HFFc6 (cell line): ENCODE measurements at places on chromosomes 6 and 20. TPM values are rescaled to one million over a fixed set of nuclear protein-coding genes. Genes with fewer than 3 reads are reported as not detected.

DNA sequence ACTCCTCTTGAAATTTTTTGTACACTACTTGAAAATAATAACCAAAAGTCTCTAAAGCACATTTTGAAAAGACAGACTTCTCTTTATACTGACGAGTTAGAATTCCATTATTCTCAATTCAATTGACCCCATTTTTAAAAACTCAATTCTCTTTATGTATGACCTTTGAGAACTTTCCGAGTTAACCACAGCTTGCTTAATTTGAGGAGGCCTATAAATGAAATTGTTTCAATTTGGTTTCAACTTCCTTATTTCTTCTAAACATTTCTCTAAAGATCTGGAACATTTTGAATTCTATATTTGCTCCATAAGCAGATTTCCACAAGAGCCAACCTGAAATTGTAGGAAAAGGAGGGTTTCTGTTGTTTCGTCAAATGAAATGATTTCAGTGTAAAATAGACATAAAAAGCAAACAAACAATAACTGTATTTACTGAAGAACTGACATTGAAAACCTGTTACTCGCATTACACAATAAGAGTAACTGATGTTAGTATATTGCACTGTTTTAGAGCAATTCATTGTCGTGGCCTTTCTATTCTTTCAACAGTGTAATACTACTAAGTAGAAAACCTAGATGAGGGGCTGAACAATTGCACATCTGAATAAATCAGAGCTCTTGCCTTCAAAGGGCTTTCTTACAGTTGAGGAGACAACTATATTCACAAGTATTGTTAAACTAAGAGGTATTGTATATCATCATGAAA is 223.6 kb downstream of the HIVEP2 start:
- DNase-seq, result no peak

- no peak for DNase-seq
These were observed 12.1 kb downstream of the PPP2R5D start for GRCh38 chr6:42996513-42996912.

PET117 gene
- 8.9 to 12.6 TPM (median 11.2 TPM) in 3 replicates for total RNA-seq

CMTR1 gene
- total RNA-seq, result 37.3 to 42.2 TPM (median 40.3 TPM) in 3 replicates

DNA sequence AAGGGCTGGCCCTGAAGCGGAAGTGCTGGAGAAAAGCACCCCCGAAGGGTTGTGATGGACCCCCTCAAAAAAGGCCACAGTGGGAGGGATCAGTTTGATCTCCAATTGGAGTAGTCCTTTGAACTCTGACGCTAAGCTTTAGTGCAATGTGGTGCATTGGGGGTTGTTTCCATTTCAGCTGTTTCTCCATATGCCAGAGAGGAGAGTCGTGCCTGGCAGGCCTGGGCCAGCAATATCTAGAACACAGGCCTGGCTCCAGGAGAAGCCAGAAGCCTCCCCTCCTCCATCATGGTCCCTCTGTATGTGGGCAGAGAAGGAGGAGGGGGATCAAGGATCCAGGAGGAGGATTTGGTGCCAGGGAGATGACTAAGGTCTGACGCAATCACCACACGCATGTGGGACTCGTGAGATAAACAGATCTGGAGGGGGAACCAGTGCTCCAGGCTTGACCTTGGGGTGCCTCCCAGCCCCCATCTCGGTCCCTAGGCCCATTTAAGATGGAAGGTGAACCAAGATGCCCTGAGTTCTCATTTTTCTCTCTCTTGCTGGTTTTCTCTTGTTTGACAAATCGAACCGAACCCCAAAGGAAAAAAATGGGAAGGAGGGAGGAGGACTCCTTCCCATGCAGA is 517.4 kb upstream of the JARID2 start:
- DNase-seq, result no peak

NINL gene
- 2.2 and 2.5 TPM in 2 replicates for total RNA-seq

DNA sequence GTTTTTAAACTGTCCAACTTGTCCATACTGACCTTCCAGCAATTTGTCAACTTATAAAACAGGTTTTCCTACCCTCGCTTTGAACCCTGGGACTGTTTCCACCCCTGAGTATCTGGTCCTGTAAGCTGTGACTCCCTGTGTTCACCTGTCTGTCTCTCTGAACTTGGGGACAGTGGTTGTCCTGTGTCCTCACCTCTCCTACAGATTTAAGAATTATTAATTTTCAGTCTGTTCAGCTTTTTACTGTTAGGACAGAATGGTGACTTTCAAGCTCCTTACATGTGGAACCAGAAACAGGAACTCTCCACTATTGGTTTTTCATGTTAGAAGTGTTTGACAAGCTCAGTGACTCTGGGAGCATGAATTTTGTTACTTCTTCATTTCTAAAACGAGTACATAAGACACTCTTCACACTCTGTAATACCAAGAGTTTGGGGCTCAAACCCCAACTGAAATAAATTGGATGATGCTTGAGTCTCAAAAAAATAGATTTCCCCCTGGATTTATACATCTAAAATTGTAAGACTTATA is 713.9 kb downstream of the COL12A1 start:
- no peak for DNase-seq

RUNX2 gene
- total RNA-seq, result 6.7 to 11.6 TPM (median 7.4 TPM) in 3 replicates

DNA sequence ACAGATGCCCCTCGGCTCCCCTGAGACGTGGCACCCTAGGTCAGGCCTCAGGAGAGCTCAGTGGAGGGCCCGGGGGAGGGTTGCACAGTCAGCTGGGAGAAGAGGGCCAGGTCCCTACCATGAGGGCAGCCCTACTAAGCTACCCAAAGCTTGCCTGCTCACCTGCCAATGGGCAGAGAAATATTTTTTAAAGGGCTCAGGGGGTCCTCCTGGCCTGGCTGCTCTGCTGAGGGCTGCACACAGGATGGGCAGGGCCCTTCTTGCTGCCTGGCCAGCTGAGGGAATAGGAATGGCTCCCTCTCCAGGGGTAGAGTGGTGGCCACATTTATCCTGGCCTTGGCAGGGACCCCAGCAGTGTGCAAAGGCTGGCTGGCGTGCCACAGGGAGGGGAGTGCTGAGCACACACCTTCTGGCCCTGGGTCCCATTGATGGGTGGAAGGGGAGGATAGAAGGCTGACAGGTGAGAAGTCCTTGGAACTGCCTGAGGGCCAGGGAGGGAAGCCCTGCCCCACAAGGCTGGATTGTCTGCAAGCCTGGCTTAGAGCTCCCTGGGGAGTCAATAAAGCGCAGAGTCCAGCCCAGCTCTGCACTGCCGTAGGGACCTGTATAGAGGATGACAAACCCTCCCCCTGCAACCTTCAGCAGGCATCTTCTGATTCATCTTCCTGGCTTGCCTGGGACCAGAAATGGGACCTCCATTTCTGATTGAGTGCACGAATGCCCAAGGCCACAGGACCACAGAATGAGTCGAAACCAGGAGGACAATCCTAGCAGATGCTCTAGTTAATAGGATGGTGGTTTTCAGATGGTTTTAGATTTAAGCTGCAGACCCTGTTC is 62.1 kb downstream of the NOL4L start:
- peak; percentile 45 for DNase-seq

COL19A1 gene
- total RNA-seq, result not detected in 2 replicates

DNA sequence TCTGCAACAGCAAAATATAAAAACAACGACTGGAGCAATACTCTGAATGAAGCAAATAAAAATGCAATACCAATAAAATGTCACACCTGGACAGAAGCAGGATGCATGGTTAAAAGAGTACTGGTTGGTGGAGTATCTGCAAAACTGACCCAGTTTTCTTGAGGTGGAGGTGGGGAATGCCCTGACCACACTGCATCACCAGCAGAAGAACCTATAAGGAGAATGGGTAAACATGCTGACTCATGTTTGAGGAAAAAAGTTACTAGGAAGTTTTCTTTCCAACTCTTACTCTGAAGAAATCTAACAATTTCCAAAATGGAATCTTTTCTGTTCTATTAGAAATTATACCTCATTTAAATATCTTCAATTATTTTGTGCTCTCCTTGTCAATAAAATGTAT is 43.6 kb downstream of the REPS1 start:
- DNase-seq, result peak; percentile 39

NXT1 gene
- total RNA-seq, result 16.3 to 19.1 TPM (median 17.3 TPM) in 3 replicates

DNA sequence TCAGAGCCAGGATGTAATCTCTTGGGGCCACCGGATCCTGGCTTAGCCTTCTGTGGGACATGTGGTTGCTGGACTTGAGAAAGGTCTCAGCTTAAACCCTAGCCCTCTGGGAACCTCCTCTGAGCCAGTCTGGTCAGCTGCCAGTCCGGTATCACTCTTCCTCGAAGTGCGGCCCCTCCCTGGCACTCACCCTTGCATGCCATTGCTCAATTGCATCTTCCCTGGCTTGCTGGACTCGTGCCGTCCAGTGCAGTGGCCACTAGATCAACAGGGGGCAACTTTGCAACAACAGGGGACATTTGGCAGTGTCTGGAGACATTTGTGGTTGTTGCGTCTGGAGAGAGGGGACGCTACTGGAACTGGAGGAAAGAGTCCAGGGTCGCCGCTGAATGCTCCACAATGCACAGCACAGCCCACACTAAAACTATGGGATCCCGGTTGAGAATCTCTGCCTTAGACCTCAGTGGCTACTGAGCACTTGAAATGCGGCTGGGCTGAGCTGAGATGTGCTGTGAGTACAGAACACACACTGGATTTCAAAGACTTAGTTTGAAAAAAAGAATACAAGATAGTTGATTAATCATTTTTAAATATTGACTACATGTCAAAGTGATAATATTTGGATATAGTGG is 152.1 kb downstream of the TFAP2C start:
- DNase-seq, result no peak

DNA sequence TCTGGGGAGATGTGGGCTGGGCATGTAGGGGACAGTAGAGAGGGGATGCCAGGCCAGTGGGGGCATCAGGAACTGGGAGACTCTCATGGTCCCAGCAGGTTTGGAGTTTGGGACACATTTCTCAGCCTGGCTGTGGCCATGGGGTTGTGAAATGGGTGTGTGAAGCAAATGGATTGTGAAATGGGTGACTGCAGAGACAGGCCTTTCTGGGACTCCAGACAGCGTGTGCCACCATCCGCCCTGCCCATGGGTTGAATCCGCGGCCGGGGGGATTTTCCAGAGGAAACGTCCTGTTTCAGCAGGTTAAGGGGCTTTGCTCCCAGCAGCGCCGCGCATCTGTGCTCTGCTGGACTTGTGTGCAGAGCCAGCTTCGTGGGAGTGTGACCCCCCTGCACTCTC is 3.7 kb upstream of the PMEPA1 start:
- no peak for DNase-seq

- no peak for DNase-seq
These were observed 154.0 kb upstream of the FLRT3 start for GRCh38 chr20:14491436-14491835.

GRCh38 chr20:62860924-62861691 is 514 bp downstream of the TCFL5 start:
- no peak for DNase-seq

TXNDC5 gene
- 280 to 290 TPM (median 285 TPM) in 3 replicates for total RNA-seq

GRCh38 chr6:167449094-167449861 is 124.4 kb downstream of the TTLL2 start:
- DNase-seq, result no peak

GRCh38 chr6:128719786-128720185 is 163.2 kb upstream of the LAMA2 start:
- no peak for DNase-seq

SLC22A23 gene
- 0.10 to 0.21 TPM in 2 of 3 replicates, not detected in the other for total RNA-seq

SNPH gene
- total RNA-seq, result 13.4 to 15.5 TPM (median 13.4 TPM) in 3 replicates

DNA sequence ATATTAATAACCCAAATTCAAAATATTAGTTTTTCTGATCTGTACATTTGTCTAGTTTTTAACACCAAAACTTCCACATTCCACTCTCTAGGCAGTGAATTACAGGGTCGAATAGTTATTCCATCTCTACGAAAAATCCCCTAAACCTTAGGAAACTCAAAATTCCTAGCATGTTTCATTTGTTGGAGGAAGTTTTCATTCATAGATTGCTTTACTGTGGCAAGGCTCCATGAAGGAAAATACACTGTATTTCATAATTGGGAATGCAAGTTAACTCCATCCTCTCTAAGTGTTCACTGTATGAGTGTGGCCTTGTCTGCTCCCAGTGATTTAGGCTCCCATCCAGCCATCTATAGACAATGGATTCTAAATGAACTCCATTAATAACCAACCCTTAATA is 296.1 kb downstream of the TENT5A start:
- DNase-seq, result no peak

- DNase-seq, result no peak
These were observed 416 bp downstream of the PTPRK start for GRCh38 chr6:128519931-128520435.

VWA7 gene
- 0.63 to 0.99 TPM (median 0.83 TPM) in 3 replicates for total RNA-seq

LY6G5C gene
- 2.0 to 2.8 TPM (median 2.1 TPM) in 3 replicates for total RNA-seq
